Urinary bladder (tissue), 4 donors: ENCODE measurements at places on chromosomes 5 and 9.

DNA sequence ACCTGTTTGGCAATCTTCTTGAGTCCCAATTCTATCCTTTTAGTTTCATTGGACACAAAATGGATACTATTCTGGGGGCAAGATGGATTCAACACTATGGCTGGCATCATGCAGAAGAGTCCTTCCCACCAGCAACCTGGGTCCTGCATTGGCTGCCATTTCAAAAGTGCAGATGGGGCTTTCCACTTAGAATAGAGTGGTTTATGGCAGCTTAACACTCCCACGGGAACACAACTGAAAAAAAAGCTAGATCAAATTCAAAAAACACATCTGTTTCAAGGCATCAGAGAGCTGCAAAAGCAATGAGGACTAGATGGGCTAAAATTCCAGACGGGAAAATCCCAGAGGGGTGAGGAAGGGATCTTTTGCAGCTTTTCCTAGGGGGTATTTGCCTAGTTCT, 11.2 kb upstream of the HMHB1 start:
- no peak for DNase-seq

DNA sequence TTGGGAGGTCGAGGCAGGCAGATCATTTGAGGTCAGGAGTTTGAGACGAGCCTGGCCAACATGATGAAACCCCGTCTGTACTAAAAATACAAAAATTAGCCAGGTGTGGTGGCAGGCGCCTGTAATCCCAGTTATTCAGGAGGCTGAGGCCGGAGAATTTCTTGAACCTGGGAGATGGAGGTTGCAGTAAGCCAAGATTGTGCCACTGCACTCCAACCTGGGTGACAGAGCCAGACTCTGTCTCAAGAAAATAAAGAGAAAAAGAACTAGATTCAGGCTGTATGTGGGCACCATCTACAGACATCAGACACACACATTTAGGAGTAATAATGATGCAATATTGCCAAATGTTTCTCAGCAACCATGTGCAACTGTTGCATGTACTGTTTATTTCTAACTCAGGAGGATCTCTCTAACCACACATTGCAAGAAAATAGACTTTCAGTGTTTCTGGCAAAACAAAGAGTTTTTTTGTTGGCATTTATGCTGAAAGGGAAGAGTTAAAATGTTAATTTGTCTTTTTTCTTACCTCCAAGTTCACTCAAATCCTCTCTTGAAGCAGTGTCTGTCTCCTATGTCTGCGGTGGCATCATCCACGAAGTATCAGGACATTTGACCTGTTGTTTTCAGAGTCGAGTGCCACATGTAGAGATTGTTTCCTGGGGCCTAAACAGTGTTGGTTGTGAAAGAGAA, 5.1 kb upstream of the ORM1 start:
- no peak for DNase-seq

DNA sequence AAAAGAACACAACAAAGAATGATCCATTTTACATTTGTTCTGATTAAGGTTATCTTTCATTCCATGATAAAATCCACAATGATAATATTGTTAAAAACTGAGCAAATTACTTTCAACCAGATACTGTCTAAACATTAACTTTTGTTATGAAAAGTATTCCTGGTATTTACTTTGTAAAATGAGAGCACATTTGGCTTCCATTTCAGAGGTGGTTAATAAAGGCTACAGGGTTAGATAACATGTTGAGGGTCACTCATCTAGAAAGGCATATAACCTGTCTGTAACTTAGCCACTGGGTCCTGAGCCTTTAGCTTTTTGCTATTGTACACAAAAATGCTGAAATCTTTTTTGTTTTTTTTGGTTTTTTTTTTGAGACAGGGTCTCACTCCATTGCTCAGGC, 99.3 kb downstream of the ANXA2R start:
- DNase-seq: no peak

DNA sequence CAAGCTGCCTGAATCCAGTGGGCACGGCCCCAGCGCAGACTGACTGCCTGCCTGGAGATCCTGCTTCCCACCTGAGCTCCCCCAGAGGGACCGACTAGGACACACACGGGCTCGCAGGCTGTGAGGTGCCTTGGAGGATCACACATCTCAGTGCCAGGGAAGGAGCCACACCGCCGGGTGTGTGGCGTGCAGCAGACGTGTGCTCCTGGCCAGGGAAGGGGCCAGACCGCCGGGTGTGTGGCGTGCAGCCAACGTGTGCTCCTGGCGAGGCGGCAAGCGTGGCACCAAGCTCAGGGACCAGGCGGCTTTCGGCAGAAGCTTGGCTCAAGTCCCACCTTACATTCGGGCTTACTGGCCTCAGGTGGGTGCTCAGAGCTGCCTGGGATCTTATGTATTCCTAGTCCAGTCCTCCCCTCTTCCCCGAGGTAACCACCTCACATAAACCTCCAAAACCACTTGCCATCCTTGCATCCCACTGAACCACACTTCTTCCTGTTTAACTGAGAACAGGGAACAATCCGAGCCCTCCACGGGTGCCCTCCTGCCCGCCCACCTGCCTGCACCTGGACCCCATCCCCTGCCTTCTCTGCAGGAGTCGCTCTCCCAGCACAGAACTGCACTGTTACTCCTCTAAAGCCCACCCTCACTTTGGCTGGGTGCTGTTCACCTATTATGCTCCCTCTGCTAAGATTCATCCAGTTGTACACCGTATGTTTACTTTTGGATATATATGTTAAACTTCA, 22.4 kb upstream of the MRNIP start:
- DNase-seq: no peak

GRCh38 chr5:83764101-83764500, 43.4 kb upstream of the HAPLN1 start:
- no peak for DNase-seq
